Activated T-helper 1 cell treated with Interleukin-2 at 50 U/mL for 16 hours (primary cell): ENCODE measurements at places on chromosomes 4 and X.

DNA sequence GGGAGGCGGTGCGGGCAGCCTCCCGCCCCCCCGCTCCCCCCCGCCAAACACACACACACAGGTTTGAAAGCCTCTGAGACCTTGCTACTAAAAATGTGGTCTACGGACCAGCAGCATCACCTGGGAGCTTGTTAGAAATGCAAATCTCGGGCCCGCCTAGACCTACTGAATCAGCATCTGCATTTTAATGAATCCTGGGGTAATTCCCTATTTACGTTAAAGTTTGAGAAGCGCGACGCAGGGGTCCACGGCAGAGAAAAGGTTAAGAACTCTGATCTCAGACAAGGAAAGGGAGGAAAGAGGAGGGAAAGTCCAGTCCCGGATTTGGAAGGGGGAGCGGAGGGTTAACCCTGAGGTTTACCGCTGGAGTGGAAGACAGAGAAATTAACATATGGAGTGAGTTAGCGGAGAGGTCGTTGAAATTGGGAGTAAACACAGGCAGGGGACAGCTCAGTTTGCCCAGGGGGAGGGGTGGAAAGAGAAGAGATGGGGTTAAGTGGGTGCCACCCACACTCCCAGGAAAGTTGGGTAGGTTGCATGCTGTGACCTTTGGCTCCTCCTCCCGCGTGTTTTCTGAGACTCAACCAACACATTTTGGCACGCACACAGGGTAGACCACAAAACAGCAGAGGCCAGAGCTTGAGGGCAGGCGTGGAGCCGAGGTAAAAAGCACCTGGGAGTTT, 483.6 kb downstream of the BCOR start:
- DNase-seq: no peak

DNA sequence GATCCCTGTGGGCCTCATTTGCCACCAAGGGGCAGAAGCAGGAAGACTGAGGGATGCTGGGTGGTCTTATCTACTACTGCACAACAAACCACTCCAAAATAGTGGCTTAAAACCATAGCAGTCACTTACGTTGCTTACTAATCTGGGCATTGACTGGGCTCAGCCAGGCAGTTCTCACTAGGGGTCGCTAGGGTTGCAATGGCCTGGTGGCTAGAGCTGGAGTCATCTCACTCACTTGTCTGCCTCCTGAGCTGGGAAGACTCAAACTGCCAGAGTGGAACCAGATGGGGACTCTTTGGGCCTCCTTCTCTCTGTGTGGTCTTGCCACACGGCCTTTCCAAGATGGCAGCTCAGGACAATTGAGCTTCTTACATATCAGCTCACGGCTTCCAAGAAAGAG, 216.3 kb upstream of the BCOR start:
- no peak for DNase-seq

DNA sequence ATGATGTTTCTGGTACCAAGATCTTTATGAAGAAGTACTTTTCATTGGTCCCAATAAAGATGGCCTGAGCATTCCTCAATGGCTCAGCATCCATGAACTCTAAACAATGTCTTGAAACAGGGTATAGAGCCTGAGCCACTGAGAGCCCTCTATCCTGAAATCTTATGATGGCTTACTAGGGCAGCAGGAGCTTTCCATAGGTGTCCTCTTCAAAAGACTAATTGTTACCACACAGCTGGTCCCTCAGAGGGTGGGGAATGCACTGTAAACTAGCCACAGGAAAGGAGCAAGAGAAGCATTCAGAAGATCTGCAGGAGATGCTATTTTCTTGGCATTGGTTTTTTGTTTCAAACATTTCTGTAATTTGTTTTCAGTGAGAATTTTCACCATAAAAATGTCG, 5.6 kb upstream of the BANK1 start:
- DNase-seq: no peak

DNA sequence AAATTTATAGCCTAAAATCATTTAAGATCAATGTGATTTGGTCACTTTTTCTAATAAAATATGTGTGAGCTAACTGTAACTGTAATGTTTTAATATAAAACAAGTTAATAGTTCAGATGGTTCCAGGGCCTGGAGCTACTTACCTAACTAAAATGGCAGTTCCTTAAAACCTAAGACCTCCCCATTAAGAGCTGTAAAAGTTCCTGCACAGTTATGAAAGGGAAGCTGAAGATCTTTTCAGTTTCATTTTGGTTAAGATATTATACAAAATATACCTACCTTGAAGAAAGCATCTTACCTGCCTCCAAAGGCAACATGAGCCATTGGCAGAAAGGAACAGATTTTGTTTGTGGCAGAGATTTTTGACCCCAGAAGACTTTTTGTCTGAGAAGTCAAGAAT, 30.1 kb downstream of the HPF1 start:
- no peak for DNase-seq

DNA sequence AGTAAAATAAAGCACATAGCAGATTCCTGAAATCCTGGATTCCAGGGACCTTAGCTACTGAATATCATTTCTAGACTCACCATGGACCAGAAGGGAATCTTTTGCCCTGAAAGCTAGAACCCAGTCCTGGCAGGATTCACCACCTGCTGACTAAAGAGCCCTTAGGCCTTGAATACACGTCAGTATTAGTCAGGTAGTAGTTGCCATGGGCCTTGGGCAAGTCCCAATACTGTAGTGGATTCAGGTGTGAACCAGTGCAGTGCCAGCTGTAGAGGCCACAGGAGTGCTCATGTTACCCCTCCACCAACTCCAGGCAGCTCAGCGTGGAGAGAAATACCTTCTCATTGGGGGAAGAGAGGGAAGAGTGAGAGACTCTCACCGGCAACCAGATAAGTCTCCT, 64.1 kb upstream of the UBQLN2 start:
- no peak for DNase-seq

DNA sequence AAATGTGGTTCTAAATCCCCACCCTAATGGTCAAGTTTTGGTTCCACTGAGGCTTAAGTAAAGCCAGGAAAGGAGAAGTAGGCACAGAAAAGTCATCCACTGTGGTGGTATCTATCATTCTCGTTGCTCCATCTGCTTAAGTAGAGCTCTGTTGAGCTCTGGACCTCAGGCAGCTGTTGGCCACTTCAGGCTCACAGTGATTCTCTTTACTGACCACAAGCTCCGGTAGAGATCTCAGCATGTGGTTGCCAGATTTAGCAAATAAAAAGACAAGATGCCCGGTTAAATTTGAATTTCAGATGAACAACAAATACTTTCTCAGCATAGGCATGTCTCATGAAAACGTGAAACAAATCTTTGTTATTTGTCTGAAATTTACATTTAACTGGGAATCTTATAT, 132.3 kb upstream of the PTCHD1 start:
- DNase-seq: no peak

- no peak for DNase-seq
Observed at GRCh38 chr4:183337833-183338232, 15.6 kb upstream of the CLDN24 start.

- no peak for DNase-seq
Observed at GRCh38 chr4:84099599-84099998, 399.5 kb downstream of the NKX6-1 start.

DNA sequence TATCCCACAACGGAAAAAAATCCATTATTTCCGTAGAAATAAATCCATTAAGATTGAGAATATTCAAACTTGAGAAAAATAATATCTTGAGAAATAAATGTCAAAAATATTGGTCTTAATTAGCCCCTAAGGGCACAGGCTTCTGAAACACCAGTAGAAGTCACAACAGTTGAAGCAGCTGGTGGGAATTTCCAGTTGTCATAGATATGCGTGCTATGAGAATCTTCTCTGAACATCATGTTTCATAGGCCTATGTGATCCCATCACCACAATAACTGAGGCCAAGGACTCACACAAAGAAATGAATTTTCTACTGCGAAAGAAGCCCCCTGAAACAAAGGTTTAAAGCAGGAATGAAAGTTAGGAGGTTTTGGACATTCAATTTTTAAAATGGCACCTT, 292.0 kb downstream of the DTHD1 start:
- no peak for DNase-seq

- DNase-seq: no peak
Observed at GRCh38 chr4:20015636-20016224, 236.0 kb upstream of the SLIT2 start.
